ENCODE measurements at places on chromosomes 16 and 17. TPM values are rescaled to one million over a fixed set of nuclear protein-coding genes. Genes with fewer than 3 reads are reported as not detected.

DNA sequence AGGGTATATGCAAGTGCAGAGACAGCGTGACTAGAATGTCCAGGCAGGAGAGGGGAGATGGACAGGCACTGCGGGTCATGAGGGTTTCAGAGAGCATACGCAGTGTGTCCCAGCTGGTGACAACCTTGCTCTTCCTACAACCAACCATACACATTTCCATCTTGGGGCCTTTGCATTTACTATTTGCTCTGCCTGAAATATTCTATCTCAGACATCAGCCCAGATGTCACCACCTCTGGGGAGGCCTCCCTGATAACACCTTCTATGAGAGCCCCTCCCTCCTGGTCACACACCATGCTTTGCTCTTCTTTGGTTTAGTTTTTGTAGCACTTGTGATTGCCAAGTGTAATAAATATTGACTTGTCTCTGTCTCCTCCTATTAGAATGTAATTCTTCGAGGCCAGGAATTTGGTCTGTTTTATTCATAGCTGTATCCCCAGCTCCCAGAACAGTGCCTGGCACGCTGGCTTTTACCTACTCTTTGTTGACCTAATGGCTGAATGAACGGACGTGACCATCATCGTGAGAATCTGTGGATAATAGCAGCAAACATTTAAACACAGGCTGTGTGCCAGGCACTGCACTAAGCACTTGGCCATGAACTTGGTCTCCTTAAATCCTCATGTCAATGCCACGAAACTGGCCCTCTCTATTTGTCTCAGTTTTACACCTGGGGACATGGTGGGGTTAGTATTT, 51.9 kb downstream of the PLCG2 start:
- no peak for DNase-seq
- peak overlapping the region; percentile 56 for H3K4me3 ChIP-seq
- H3K4me1 ChIP-seq = peaks cover 25% of the 10 kb centered on the region
- peak overlapping the region; percentile 81 for H3K27ac ChIP-seq
- peaks cover 8% of the 10 kb centered on the region for H3K27me3 ChIP-seq

GRCh38 chr16:20901436-20902112, 1.0 kb downstream of the LYRM1 start:
- H3K4me1 ChIP-seq = peaks cover 72% of the 10 kb centered on the region
- H3K36me3 ChIP-seq = peaks cover 48% of the 10 kb centered on the region
- H3K27ac ChIP-seq = peak overlapping the region; percentile 99
- no peaks in the 10 kb centered on the region for H3K27me3 ChIP-seq
- peak; percentile 48 for DNase-seq

SMTNL2 gene
- total RNA-seq = not detected

GAS2L2 gene
- not detected for total RNA-seq
